HFFc6 (cell line): ENCODE measurements at places on chromosomes 5 and 9. TPM values are rescaled to one million over a fixed set of nuclear protein-coding genes. Genes with fewer than 3 reads are reported as not detected.

DNA sequence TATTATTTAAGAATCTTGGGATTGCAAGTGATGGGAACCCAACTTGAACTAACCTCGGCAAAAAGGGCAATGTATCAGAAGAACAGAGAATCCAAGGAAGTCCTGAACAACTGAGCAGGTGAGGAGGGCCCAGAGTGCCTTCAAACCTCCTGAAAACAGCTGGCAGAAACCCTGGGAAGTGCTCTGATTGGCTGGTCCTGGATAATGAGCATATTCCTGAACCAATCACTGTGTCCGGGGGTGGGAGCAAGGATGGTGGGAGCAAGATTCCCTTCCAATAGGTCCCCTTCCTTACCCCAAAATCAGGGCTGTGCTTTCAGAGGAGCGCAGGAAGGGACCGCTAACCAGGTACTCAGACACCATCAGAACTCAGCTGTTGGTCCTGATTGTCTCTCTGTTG is 31.9 kb upstream of the TBC1D2 start:
- no peak overlapping the region for H3K4me3 ChIP-seq
- H3K27me3 ChIP-seq = peaks cover 15% of the 10 kb centered on the region; the same call in 1 of the 2 replicates

- no peaks in the 10 kb centered on the region; the same call in 1 of the 2 replicates for H3K36me3 ChIP-seq
- no peak overlapping the region for H3K4me3 ChIP-seq
- H3K27me3 ChIP-seq = no peaks in the 10 kb centered on the region; the same call in 1 of the 2 replicates
- peaks cover 48% of the 10 kb centered on the region for H3K4me1 ChIP-seq
- DNase-seq = no peak
Observed at GRCh38 chr5:151255621-151256286, 2.8 kb downstream of the GM2A start.

- no peaks in the 10 kb centered on the region for H3K36me3 ChIP-seq
- no peaks in the 10 kb centered on the region for H3K27me3 ChIP-seq
- H3K4me3 ChIP-seq = no peak overlapping the region
- no peak overlapping the region for H3K27ac ChIP-seq
Observed at GRCh38 chr5:42604171-42604711, 152.4 kb upstream of the CCDC152 start.

GRCh38 chr5:140801494-140801841 is 611 bp downstream of the PCDHA3 start:
- H3K27ac ChIP-seq = no peak overlapping the region
- DNase-seq = no peak
- H3K4me3 ChIP-seq = peak overlapping the region; percentile 70
- H3K36me3 ChIP-seq = 0 out of 2 replicates have a peak, but pooled peaks cover 6% of the 10 kb centered on the region
- no peaks in the 10 kb centered on the region for H3K4me1 ChIP-seq

DNA sequence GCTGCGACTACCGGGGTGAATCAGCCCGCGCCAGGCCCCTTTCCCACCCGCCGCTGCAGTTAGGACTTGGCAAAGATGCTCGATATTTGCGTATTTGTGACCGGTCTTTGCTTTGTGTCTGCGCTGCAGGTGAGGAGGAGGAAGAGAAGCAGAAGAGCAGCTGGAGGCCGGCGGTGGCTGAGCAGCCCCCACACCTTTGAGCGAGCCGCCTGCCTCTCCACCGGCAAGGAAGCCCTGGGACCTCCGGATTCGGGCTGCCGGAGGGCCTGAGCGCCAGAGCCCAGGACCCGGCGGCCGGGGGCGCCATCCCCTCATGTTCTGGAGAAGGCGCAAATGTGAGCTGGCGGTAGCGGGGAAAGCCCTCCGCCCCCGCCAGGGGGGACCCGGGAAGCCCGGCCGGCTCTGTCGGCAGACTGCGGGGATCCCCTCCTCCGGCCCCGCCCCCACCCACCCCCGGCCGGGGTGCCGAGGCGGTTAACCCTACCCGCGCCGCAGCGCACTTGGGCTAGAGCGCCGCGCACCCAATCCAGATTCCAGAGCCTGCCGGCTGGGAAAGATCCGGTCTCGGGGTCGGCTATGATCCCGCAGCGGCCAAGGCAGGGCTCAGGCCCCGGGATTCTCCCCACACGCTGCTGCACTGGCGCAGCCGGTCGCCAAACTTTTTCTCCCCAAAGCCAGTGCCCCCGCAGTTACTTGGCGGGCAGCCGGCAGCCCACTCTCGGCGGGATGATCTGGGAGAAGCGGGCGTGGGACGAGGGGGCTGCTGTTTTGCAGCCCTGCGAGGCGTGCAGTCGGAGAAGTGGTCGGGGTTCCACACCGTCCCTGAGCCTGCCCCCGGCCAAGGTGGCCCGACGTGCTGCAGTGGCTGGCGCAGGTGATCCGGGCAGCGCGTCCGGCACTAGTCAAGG is 800 bp upstream of the KCNN2 start:
- DNase-seq = peak; percentile 7
- H3K27ac ChIP-seq = peak overlapping the region; percentile 53; the same call in 1 of the 2 replicates
- H3K36me3 ChIP-seq = peaks cover 13% of the 10 kb centered on the region; the same call in 1 of the 2 replicates
- peaks cover 44% of the 10 kb centered on the region for H3K4me1 ChIP-seq
- peak overlapping the region; percentile 97 for H3K4me3 ChIP-seq

- peak overlapping the region; percentile 36 for H3K27ac ChIP-seq
- no peak overlapping the region for H3K4me3 ChIP-seq
- peaks cover 4% of the 10 kb centered on the region; the same call in 1 of the 2 replicates for H3K27me3 ChIP-seq
- H3K4me1 ChIP-seq = peaks cover 42% of the 10 kb centered on the region
Observed at GRCh38 chr5:56346741-56347535, 113.8 kb upstream of the ANKRD55 start.

GRCh38 chr5:16744164-16744880 is 127.5 kb upstream of the RETREG1 start:
- H3K4me3 ChIP-seq = no peak overlapping the region
- H3K27ac ChIP-seq = peak overlapping the region; percentile 48; the same call in 1 of the 2 replicates
- H3K4me1 ChIP-seq = peaks cover 30% of the 10 kb centered on the region
- H3K36me3 ChIP-seq = peaks cover 27% of the 10 kb centered on the region
- H3K27me3 ChIP-seq = peaks cover 7% of the 10 kb centered on the region

GRCh38 chr5:19370655-19371386 is 617.2 kb downstream of the CDH18 start:
- no peak for DNase-seq
- H3K4me1 ChIP-seq = no peaks in the 10 kb centered on the region
- no peak overlapping the region for H3K4me3 ChIP-seq

GRCh38 chr5:170141636-170142035 is 35.9 kb downstream of the FOXI1 start:
- H3K4me3 ChIP-seq = no peak overlapping the region
- H3K27me3 ChIP-seq = peaks cover 19% of the 10 kb centered on the region
- H3K36me3 ChIP-seq = no peaks in the 10 kb centered on the region
- no peaks in the 10 kb centered on the region for H3K4me1 ChIP-seq
- no peak for DNase-seq

SLC6A18 gene
- not detected in 3 replicates for total RNA-seq

PCDHGB7 gene
- total RNA-seq = 6.4 and 20.5 TPM in 2 replicates
